ENCODE measurements at places on chromosomes 6 and 20.
A peak's percentile ranks its signal among the peaks of the same experiment; 100 is the strongest.

GRCh38 chr6:118897386-118897785 lies 3.4 kb downstream of the ASF1A start:
- DNase-seq = no peak

- DNase-seq = peak; percentile 48
Measured at GRCh38 chr20:53866794-53867740, 203.3 kb downstream of the BCAS1 start.

GRCh38 chr6:169263836-169264608 lies 10.4 kb upstream of the THBS2 start:
- DNase-seq = peak; percentile 81

- peak; percentile 41 for DNase-seq
Measured at GRCh38 chr20:31718952-31719643, 3.6 kb downstream of the BCL2L1 start.

- peak; percentile 3 for DNase-seq
Measured at GRCh38 chr6:24659561-24659960, 7.1 kb downstream of the TDP2 start.

DNA sequence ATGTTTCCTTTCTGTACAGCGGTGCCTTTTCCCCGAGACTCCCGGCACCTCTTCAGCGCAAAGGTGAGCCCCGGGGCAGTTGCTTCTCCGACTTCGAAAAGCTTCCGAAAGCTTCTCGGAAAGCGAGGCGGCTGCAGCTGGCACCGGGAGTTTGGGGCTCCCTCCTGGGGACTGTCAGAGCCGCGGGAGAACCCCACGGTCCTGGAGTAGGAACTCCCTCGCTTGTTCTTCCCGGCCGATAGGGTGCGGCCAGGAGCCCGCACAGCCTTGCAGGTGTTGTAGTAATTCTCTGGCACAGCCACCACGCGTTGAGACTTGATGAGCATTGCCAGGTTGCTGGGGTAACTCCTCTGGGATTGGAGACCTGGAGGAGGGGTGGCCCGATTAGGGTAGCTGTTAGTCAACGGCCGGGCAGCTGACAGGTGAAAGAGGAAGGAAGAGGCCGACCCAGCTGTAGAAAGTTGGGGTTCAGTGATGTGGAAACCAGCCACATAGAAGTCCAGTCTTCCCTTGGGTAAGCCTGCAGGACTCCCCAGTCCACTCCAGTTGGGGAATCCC lies 721 bp downstream of the KDM1B start:
- peak; percentile 32 for DNase-seq

DNA sequence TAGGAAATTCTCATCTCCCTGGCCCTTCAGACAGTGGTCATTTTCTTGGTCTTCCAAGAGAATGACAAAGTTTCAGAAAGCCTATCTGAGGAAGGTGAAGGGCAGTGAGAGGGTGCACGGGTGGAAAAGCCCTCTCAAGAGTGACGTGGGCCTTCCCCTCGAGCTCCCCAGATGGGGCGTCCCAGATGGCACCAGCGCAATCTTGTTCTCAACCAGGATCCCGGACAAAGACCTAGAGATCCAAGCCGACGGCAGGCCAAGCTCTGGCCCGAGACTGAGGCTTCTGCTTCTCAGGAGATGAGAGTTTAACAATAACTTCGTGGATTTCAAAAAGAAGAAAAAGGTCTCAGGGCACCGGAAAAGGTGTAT lies 797 bp upstream of the ZNF133 start:
- DNase-seq = no peak

- DNase-seq = no peak
Measured at GRCh38 chr20:46246559-46246958, 61.7 kb downstream of the CDH22 start.

DNA sequence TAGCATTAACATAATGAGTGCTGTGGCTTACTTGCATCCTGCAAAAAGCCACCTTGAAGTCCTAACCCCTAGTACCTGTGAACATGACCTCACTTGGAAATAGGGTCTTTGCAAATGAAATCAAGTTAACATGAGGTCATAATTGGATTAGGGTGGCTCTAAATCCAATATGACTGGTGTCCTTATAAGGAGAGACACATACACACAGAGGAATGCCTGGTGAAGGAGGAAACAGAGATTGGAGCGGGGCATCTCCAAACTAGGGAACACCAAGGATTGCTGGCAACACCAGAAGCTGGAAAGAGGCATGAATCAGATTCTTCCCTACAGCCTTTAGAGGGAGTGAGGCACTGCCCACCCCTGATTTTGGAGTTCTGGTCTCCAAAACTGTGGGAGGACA lies 17.6 kb upstream of the RPS6KA2 start:
- DNase-seq = peak; percentile 46

DNA sequence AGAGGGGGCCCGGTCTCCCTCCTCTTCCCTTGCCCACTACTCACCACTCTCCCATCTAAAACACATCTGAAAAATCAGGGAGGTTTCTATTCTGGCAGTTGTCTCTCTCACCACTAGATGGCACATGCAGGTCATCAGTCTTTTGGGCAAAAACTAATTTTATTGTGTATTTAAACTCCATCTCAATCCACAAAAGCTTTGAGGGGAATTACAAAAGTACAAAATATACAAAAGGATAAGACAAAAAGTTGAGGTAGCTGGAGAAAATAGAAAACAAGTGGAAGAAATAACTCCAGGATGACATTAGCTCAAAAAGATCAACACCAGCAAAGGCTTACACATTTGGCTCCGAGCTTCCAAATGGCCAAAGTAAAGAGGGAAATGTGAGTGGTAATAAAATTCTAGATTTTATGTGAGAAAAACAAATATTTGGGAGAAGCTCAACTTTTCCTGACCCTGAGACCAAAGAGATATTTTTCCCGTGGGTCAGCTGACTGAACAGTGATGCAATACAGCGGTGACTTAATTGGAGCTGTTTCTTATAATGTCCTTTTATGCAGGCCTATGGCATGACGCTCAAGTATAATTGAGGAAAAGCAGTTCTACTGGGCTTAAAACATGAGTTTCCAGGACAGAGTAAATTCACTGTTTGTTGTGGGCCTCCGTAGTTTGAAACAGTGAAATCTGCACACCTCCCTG lies 79.8 kb upstream of the CHD6 start:
- DNase-seq = peak; percentile 54

Measured in EH (cell line).